Bronchial epithelial cell (primary cell): ENCODE measurements at places on chromosomes 12 and 14. TPM values are rescaled to one million over a fixed set of nuclear protein-coding genes. Genes with fewer than 3 reads are reported as not detected.

Gene TMEM179
- total RNA-seq, result not detected in 2 replicates

Gene TAMALIN
- under 0.01 TPM in 1 of 2 replicates, not detected in the other for total RNA-seq

Gene KRT72
- not detected in 2 replicates for total RNA-seq

Gene EPYC
- not detected in 2 replicates for total RNA-seq

Gene ASIC1
- 1.3 and 1.4 TPM in 2 replicates for total RNA-seq

Gene IAPP
- not detected in 2 replicates for total RNA-seq

Gene RHEBL1
- 0.26 and 0.53 TPM in 2 replicates for total RNA-seq

Gene ACTR6
- total RNA-seq, result 13.7 and 14.3 TPM in 2 replicates

Gene MYF5
- not detected in 2 replicates for total RNA-seq

Gene PRPH
- 0.26 and 0.51 TPM in 2 replicates for total RNA-seq

Gene FSCB
- total RNA-seq, result not detected in 2 replicates

Gene SNX6
- total RNA-seq, result 97.3 and 146 TPM in 2 replicates

Gene SDSL
- total RNA-seq, result 4.7 and 21.5 TPM in 2 replicates

Gene SERPINA9
- total RNA-seq, result not detected in 2 replicates

Gene GPR137C
- under 0.01 and 0.26 TPM in 2 replicates for total RNA-seq

Gene PZP
- total RNA-seq, result not detected in 2 replicates

Gene CBLN3
- 0.38 and 0.53 TPM in 2 replicates for total RNA-seq

Gene ADAM21
- total RNA-seq, result under 0.01 and 0.13 TPM in 2 replicates

Gene LRP1
- total RNA-seq, result 24.5 and 44.2 TPM in 2 replicates

Gene BIN2
- under 0.01 TPM in 1 of 2 replicates, not detected in the other for total RNA-seq

Gene SNW1
- 45.5 and 76.8 TPM in 2 replicates for total RNA-seq

Gene ETFBKMT
- 0.79 and 1.0 TPM in 2 replicates for total RNA-seq

Gene CD27
- total RNA-seq, result not detected in 2 replicates
